ENCODE measurements at places on chromosomes 7 and 10.

- H3K27ac ChIP-seq: no peak overlapping the region
- H3K4me3 ChIP-seq: no peak overlapping the region
- H3K4me1 ChIP-seq: no peaks in the 10 kb centered on the region
- no peaks in the 10 kb centered on the region for H3K36me3 ChIP-seq
Observed at GRCh38 chr7:111741811-111742240, 179.5 kb upstream of the IMMP2L start.

DNA sequence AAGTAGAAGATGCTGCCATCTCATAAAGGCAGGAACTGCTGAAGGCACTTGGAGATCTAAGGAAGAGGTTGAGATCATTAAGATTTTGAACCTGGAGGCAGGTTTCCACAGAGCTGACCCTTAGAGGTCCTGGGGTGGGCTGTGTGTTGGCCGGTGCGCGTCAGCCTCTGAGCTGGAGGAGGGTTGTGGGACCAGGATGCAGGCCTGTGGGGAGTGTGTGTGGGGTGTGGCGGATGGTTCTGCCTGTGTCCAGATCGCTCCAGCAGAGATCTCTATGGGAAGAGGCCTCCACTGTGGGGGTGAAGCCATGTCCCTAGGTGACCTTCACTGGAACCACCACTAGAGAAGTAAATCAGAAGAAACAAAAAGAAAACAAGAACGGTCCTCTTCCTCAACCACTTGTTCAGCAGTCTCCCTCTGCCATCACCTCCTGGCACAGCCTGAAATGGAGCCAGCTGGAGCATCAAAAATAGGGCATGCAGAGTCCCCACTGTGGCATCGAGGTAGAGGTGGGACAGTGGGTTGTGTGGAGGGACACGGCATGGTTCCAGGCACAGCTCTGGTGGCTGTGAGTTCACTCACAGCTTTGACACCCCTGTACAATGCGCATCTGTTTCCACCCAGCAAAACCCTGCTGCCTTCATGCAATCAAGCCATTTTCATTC lies 453.8 kb downstream of the TCERG1L start:
- no peaks in the 10 kb centered on the region for H3K27me3 ChIP-seq
- no peak overlapping the region for H3K27ac ChIP-seq
- H3K36me3 ChIP-seq: no peaks in the 10 kb centered on the region

GRCh38 chr10:128780156-128780761 lies 654.0 kb upstream of the MKI67 start:
- H3K27me3 ChIP-seq: no peaks in the 10 kb centered on the region
- no peaks in the 10 kb centered on the region for H3K36me3 ChIP-seq
- H3K4me3 ChIP-seq: no peak overlapping the region
- H3K4me1 ChIP-seq: no peaks in the 10 kb centered on the region
- no peak overlapping the region for H3K27ac ChIP-seq

DNA sequence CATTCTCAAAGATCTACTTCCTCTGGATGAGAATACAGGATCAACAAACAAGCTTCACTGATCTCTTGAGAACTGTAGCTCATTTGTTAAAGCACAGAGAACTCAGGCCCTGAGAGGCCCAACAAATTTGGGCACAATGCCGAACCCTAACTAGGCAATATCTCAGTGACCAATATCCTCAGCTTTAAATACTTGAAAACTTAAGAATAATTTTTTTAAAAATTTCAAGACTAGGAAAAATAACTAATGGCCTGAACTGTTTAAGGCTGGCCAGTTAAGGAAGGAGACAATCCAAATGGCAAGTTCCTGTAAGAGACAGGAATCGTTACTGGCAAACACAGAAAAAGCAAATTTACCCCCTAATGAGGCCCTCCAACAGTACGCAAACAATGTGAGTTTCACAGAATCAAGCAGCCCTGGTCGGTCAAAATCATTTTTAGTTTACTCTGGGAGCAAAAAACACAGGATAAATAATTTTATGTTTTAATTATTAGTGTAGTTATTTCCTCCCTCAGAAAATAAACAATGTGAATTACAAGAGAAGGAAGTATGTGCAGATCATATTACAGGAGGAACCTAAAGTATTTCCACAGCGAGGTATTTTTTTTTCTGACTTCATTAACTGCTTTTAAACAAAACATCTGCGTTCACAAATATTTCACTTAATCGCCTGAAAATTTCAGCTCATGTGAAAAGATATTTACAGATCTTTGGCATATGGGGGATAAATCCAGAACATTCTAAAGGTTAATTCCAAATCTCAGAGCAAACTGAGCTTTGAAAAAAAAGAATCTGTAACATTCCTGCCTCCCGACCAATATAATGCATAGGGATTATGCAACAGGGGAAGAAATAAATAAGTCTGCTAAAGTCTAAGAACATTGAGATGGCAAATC lies 39.5 kb downstream of the NT5C2 start:
- no peak overlapping the region for H3K27ac ChIP-seq
- DNase-seq: no peak
- no peaks in the 10 kb centered on the region for H3K4me1 ChIP-seq
- H3K27me3 ChIP-seq: no peaks in the 10 kb centered on the region
- no peak overlapping the region for H3K4me3 ChIP-seq
- H3K36me3 ChIP-seq: peaks cover 17% of the 10 kb centered on the region

DNA sequence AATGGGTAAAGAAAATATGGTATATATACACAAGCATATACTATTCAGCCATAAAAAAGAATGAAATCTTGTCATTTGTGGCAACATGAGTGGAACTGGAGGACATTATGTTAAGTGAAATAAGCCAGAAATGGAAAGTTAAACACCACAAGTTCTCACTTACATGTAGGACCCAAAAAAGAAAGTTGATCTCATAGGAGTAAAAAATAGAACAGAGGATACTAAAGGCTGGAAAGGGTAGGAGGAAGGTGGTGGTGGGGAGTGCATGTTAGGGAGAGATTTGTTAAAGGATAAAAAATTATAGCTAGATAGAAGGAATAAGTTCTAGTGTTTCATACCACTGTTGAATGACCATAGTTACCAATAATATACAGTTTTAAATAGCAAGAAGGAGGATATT lies 48.4 kb downstream of the TBC1D12 start:
- no peak for DNase-seq
- no peak overlapping the region for H3K4me3 ChIP-seq
- H3K36me3 ChIP-seq: no peaks in the 10 kb centered on the region
- H3K27ac ChIP-seq: no peak overlapping the region
- H3K27me3 ChIP-seq: no peaks in the 10 kb centered on the region
- no peaks in the 10 kb centered on the region for H3K4me1 ChIP-seq

- DNase-seq: no peak
- peaks cover 30% of the 10 kb centered on the region for H3K36me3 ChIP-seq
- no peaks in the 10 kb centered on the region for H3K27me3 ChIP-seq
- H3K4me1 ChIP-seq: no peaks in the 10 kb centered on the region
Observed at GRCh38 chr7:98156700-98157099, 50.0 kb downstream of the LMTK2 start.

GRCh38 chr10:43282881-43283280 lies 16.0 kb upstream of the RASGEF1A start:
- no peak overlapping the region for H3K27ac ChIP-seq
- no peak for DNase-seq

- H3K36me3 ChIP-seq: no peaks in the 10 kb centered on the region
- no peak overlapping the region for H3K4me3 ChIP-seq
- H3K27ac ChIP-seq: no peak overlapping the region
Observed at GRCh38 chr7:74059681-74060588, 23.7 kb upstream of the LIMK1 start.

DNA sequence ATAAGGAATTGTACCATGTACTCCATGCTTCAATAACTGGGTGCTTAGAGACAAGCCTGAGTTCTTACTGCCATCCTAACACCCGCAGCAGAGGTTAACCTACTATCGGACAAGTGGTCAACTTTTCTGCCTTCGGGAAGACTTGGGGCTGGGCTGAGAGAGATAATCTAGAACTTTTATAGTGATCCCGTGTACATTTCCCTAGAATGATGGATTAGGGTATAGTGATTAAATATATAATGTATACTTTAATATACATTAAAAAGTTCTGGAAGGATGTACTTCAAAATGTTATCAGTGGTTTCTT lies 12.2 kb upstream of the HNRNPF start:
- no peaks in the 10 kb centered on the region for H3K27me3 ChIP-seq
- H3K4me1 ChIP-seq: peaks cover 50% of the 10 kb centered on the region
- peak overlapping the region; percentile 96 for H3K27ac ChIP-seq
- peak overlapping the region; percentile 77 for H3K4me3 ChIP-seq

GRCh38 chr10:70528314-70528713 lies 49.7 kb downstream of the PALD1 start:
- no peak overlapping the region for H3K27ac ChIP-seq
- H3K4me1 ChIP-seq: peaks cover 7% of the 10 kb centered on the region
- no peak overlapping the region for H3K4me3 ChIP-seq
- H3K36me3 ChIP-seq: no peaks in the 10 kb centered on the region

- H3K4me1 ChIP-seq: no peaks in the 10 kb centered on the region
Observed at GRCh38 chr7:69246758-69247157, 351.5 kb upstream of the AUTS2 start.

- H3K36me3 ChIP-seq: no peaks in the 10 kb centered on the region
- no peak for DNase-seq
- no peaks in the 10 kb centered on the region for H3K4me1 ChIP-seq
- no peak overlapping the region for H3K4me3 ChIP-seq
Observed at GRCh38 chr7:141464551-141464950, 86.7 kb upstream of the AGK start.

GRCh38 chr7:158957510-158957906 lies 101.2 kb downstream of the DYNC2I1 start:
- no peak overlapping the region for H3K27ac ChIP-seq
- peak; percentile 33 for DNase-seq
- peaks cover 17% of the 10 kb centered on the region for H3K4me1 ChIP-seq
- peaks cover 18% of the 10 kb centered on the region for H3K27me3 ChIP-seq
- H3K36me3 ChIP-seq: no peaks in the 10 kb centered on the region

DNA sequence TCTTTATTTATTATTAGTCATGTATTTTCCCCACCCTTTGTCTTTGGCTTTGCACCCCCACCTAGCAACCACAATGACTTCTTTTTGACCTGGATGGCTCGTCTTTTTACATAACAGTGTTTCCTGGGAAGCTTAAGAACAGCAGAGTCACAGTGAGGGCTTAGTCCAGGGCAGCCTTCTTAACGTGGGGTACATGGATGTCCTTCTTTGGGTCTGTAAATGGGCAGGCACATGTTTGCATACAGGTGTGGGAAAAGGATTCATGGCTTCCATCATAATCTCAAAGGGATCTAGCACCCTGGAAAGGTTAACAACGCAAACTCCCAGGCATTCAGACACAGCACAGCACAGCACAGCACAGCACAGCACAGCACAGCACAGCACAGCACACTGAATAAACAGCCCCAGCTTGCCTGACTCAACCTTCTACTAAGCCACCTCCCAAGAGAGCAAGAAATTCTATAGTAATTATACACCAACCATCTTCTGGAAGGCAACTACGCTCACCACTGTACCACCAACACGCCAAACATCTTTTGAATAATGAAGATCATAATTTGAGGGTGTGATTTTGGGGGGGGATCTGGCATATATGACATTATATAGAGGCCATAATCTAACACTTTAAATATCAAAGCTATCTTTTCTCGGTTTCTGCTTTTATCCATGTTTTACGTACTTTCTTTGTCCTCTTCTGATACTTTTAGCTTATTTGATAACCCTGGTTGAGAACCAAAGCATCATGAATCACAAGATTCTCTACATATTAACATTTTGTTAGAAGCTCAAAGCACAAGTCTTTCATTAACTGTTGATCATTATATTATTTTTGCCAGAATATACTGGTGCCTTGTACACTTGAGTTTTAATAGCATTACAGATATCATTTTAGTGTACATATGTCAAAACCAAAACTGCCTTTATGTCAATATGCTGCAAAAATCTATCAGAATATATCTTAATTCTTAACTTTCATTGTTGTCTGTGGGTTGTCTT lies 177.2 kb upstream of the KLF14 start:
- DNase-seq: no peak
- no peaks in the 10 kb centered on the region for H3K36me3 ChIP-seq
- peaks cover 41% of the 10 kb centered on the region for H3K4me1 ChIP-seq
- no peak overlapping the region for H3K4me3 ChIP-seq

DNA sequence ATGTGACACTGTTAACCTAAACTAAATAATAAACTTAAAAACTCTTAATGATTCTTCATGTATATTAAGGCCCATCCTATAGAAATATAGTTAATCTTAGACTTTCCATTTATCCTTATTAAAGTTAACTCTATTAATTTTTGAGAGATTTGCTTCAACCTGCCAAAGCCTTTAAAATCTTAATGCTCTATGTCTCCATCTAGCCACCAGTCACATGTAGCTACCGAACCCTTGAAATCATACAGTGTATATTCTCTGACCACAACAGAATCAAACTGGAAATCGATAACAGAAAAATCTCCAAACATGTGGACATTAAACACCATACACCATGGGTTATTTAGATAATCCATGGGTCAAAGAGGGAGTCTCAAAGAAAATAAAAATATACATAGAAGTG lies 51.9 kb downstream of the ASZ1 start:
- H3K4me3 ChIP-seq: no peak overlapping the region
- H3K4me1 ChIP-seq: no peaks in the 10 kb centered on the region
- no peaks in the 10 kb centered on the region for H3K27me3 ChIP-seq
- no peak for DNase-seq
- H3K36me3 ChIP-seq: no peaks in the 10 kb centered on the region
- no peak overlapping the region for H3K27ac ChIP-seq

- DNase-seq: no peak
- H3K27me3 ChIP-seq: no peaks in the 10 kb centered on the region
- no peaks in the 10 kb centered on the region for H3K4me1 ChIP-seq
- no peak overlapping the region for H3K4me3 ChIP-seq
- no peaks in the 10 kb centered on the region for H3K36me3 ChIP-seq
Observed at GRCh38 chr7:115940460-115941060, 90.0 kb downstream of the TFEC start.

DNA sequence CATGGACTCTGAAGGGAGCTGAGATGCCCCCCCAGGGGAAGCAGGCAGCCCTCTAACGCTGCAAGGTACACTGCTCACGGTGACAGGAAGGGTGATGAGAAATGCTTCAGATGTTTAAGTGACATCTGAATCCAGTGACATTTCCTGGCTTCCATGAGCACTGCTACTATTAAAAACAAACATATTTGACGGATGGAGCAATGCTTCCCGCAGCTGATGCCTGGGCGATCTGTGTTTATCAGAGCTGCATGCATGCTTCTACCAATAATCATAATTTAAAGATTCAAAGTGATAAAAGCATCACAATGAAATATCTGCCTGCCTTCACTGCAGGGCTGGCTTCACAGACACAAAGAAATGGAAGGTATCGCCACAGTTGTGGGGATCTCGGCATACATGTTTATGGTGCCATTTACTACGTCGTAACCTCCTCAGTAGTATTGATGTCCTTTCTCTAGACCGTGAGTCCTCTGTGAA lies 66.1 kb upstream of the AOAH start:
- peaks cover 68% of the 10 kb centered on the region for H3K4me1 ChIP-seq
- H3K36me3 ChIP-seq: no peaks in the 10 kb centered on the region
- H3K27ac ChIP-seq: peak overlapping the region; percentile 96
- no peaks in the 10 kb centered on the region for H3K27me3 ChIP-seq

- H3K27ac ChIP-seq: no peak overlapping the region
- DNase-seq: no peak
- H3K4me1 ChIP-seq: peaks cover 4% of the 10 kb centered on the region
Observed at GRCh38 chr7:151314401-151314800, 27.2 kb upstream of the NUB1 start.

- no peaks in the 10 kb centered on the region for H3K27me3 ChIP-seq
- no peak overlapping the region for H3K27ac ChIP-seq
- no peaks in the 10 kb centered on the region for H3K4me1 ChIP-seq
- H3K36me3 ChIP-seq: no peaks in the 10 kb centered on the region
- no peak overlapping the region for H3K4me3 ChIP-seq
- no peak for DNase-seq
Observed at GRCh38 chr7:51517187-51517586, 200.6 kb upstream of the COBL start.

Measured in natural killer cell (primary cell).